ENCODE measurements at places on chromosomes 4 and X.

DNA sequence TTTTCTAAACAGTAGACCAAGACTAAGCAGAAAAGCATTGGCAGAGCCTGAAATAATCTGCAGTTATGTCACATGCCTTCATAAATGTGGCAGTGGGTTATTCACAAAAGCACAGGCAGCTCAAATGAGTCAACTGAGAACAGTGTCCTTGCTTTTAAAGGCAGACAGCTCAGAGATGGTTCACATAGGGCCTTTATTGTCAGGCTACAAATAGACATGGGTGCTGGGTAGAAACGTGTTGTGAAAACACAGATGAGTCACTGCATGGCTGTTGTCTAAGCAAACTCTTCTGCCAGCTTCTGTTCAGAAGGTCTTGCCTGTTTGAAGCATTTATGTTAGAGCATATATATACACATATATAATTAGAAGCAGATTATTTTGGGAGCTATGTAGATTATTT, 118.0 kb downstream of the SLC4A4 start:
- DNase-seq: no peak

GRCh38 chrX:137999552-137999951, 433.6 kb downstream of the ZIC3 start:
- no peak for DNase-seq

DNA sequence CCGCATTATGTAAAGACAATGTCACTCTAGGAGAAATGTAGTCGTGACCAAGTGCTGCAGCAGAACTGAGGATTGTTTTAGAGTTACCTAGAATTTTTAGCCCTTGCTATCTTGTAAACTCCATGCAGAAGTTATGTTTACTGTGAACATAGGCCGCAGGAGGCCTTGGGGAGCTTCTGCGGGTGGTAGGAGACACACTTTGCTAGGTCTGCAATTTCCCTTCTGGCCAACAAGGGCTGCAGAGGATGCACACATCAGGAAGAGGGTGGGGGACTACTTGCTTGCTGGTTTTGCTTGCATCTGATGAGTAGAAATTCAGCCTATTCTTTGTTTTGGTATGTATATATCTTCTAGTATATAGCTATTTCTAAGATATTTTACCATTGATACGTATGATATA, 23.1 kb downstream of the BANK1 start:
- DNase-seq: no peak

GRCh38 chrX:153649178-153649914, 2.3 kb downstream of the DUSP9 start:
- no peak for DNase-seq

GRCh38 chrX:140492066-140492994, 12.5 kb downstream of the SOX3 start:
- no peak for DNase-seq

- no peak for DNase-seq
Measured at GRCh38 chr4:4327652-4328121, 37.6 kb downstream of the ZBTB49 start.

- DNase-seq: no peak
Measured at GRCh38 chrX:65463550-65463949, 71.0 kb downstream of the LAS1L start.

DNA sequence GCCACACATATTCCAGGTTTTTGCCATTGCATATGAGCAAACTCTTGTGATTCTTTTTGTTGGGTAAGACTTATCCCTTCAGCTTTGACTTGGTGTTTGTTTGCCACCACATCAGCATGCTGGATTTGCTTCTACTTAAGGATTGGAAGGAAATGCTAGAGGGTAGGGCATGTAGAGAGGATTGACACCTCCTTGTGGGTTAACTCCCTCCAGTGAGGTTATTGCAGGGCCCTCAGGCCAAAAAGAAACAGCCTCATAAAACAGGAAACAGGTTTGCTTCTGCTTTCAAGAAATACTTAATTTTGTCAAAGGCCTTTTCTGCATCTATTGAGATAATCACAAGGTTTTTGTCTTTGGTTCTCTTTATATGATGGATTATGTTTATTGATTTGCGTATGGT, 15.2 kb upstream of the INPP4B start:
- DNase-seq: no peak

GRCh38 chr4:55568905-55569504, 22.3 kb upstream of the CLOCK start:
- DNase-seq: no peak

DNA sequence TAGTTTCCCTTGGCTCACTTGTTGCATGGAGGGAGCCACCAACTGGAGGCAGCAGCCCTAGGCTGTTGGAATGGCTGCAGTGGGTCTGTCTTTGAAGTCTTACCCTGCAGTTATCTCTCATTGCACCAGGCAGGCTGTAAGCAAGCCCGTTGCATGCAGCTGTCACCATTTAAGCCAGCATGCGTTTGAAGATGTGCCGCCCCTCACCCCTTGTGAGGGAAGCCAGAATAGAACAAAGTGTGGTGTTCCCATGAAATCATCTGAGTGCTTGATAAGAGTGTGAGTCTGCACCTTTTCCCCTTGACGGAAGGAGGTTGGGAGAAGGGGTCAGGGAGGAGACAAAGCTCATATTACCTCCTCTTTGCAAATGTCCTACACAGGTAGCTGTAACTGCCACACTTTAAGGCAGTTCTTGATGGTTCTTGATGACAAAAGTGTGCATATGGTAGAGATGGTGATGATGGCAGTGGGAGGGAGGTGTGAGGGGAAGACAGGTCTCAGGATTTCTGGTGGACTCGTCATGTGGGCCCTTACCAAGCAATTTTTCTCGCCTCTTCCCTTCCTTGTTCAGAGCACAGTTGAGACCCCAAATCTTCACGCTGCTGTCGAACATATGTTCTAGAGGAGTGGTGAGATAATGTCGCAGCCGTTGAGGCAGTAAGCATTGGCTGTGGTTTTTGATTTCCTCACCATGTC, 191.4 kb upstream of the LEF1 start:
- DNase-seq: no peak

GRCh38 chr4:167397586-167397985, 163.3 kb upstream of the SPOCK3 start:
- DNase-seq: no peak

DNA sequence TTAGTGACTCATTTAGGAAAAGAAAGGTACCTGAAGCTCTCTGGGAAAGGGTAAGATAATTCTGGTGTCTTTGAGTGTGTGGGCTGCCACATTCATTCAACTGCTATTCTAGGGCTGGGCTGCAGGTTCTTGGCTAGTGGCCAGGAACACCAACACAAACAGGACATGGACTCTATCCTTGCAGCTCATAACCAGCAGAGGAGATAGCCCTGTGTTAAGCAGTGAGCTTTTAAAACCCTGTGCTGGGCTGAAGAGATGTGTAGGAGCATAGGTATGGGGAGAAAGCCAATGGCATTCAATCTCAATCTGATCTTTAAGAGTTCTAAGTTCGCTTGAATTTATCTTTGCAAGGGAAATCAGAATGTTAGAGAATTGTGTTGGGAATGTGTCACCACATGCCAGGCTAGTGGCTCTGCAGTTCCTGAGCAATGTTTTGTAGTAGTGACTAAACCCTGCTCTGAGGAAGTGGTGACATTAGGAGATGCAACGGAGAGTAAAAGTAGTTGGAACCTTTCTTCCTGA, 39.2 kb downstream of the SGMS2 start:
- no peak for DNase-seq

DNA sequence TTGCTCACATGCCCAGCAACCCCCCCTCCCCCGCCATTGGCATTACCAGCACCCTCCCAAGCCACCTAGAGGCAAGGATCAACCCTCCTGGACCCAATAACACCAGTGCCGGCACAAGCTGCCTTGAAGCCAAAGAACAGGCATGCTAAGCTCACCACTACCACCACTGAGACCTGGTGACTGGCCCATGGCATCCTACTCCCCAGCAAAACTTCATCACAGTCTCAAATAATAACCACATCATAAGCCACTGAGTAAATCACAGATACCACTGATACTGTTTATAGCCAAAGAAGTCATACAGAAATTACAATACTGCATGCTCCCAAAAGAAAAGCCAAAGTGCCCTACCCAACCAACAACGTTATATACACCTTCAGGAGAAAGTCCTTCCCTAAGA, 73.6 kb upstream of the RPL34 start:
- no peak for DNase-seq

DNA sequence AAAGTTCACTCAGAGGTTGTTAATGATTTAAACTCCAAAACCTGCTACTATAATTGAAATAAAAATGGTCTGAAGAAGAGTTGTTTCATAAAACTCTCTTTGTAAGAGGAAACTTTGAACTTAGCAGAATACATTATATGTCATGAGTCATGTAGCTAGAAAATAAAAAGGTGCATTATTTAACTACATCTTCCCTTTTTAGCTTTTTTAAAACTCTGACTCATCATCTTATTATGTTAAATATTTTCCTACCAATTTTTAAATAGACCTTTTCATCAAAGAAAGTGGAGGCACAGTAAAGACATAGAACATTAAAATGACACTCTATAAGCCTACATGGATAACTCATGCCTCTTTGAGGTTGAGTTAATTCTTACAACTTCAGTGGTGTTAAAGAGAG, 1.2 kb upstream of the ZNF827 start:
- DNase-seq: no peak

Measured in stimulated activated CD4-positive, alpha-beta T cell treated with anti-CD3 and anti-CD28 coated beads, Interleukin-15, amount 100 ng/mL, for 1 hour (primary cell).